Hepatocyte (in vitro differentiated cells): ENCODE measurements at places on chromosomes 13 and 19. TPM values are rescaled to one million over a fixed set of nuclear protein-coding genes. Genes with fewer than 3 reads are reported as not detected.

Gene SIAH3
- not detected in 2 replicates for polyA plus RNA-seq

Gene ZSCAN4
- polyA plus RNA-seq, result not detected in 2 replicates

Gene HIPK4
- 0.13 TPM in 1 of 2 replicates, not detected in the other for polyA plus RNA-seq

Gene PNMA8B
- 0.50 and 0.57 TPM in 2 replicates for polyA plus RNA-seq

Gene SMIM44
- not detected in 2 replicates for polyA plus RNA-seq

Gene PRR12
- polyA plus RNA-seq, result 2.7 and 3.0 TPM in 2 replicates

Gene ZNF814
- polyA plus RNA-seq, result 19.2 and 40.0 TPM in 2 replicates

Gene VMAC
- polyA plus RNA-seq, result 3.1 and 4.5 TPM in 2 replicates

Gene DPY19L3
- polyA plus RNA-seq, result 9.0 and 12.9 TPM in 2 replicates

Gene LYL1
- polyA plus RNA-seq, result 1.0 and 1.4 TPM in 2 replicates

Gene TNNI3
- 1.4 and 1.6 TPM in 2 replicates for polyA plus RNA-seq

Gene ICAM5
- 0.57 and 3.3 TPM in 2 replicates for polyA plus RNA-seq

Gene NOVA2
- 0.08 and 0.16 TPM in 2 replicates for polyA plus RNA-seq

Gene ZNF729
- not detected in 2 replicates for polyA plus RNA-seq

Gene NBEA
- 2.6 and 5.0 TPM in 2 replicates for polyA plus RNA-seq

Gene TNFSF9
- 3.8 and 9.2 TPM in 2 replicates for polyA plus RNA-seq

Gene NALCN
- polyA plus RNA-seq, result 0.36 and 0.57 TPM in 2 replicates

Gene KLF1
- not detected in 2 replicates for polyA plus RNA-seq

Gene OR10H5
- polyA plus RNA-seq, result not detected in 2 replicates

Gene KLHL1
- 0.57 and 1.2 TPM in 2 replicates for polyA plus RNA-seq

Gene JSRP1
- 0.91 and 0.93 TPM in 2 replicates for polyA plus RNA-seq

Gene PSG11
- not detected in 2 replicates for polyA plus RNA-seq

Gene C19orf73
- polyA plus RNA-seq, result 2.6 and 2.7 TPM in 2 replicates

Gene CIC
- polyA plus RNA-seq, result 19.3 and 23.2 TPM in 2 replicates

Gene GRK1
- polyA plus RNA-seq, result 0.07 TPM in 1 of 2 replicates, not detected in the other

Gene ZNF541
- polyA plus RNA-seq, result 0.05 and 0.84 TPM in 2 replicates

Gene KCNN1
- 3.2 and 3.3 TPM in 2 replicates for polyA plus RNA-seq
